ENCODE measurements at places on chromosomes 5 and 9.

- DNase-seq: no peak
Observed at GRCh38 chr9:79256691-79257213, 315.0 kb upstream of the TLE4 start.

DNA sequence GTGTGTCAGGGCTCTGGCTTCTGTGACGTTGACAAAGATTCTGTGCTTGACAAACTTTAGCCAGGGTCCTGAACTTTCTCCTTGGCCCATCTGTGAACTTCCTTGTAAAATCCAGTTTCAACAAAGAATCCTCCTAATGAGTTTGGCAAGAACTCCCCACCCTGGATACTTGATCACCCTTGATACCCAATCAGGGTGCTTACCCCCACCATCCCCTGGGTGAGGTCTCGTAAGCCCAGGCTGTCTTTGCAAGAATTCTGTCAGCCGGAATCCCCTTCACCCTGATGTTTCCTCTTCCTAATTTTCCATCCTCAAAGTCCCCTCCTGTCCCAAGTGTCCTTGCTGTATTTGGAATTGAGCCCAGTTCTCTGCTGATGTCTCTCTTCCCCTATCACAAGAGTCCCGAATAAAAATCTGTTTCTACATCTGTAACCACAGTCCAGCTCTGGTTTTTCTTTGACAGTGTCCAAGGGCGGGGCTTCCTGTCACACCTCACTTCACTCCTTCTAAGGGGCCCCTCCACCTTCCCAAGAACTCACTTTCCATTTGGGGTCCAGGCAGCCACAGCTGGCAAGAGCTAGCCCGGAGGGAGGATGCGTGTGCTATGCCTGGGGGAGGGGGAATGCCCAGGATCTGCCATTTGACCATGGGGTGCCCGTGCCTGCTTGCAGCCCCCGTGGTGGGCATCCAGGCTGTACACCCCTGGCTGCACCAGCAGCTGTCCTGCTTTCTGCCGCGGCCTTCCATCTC, 2.7 kb upstream of the CARD19 start:
- DNase-seq: no peak

GRCh38 chr5:117741655-117742206, 1167.1 kb upstream of the SEMA6A start:
- no peak for DNase-seq

GRCh38 chr5:142544071-142544753, 141.7 kb downstream of the FGF1 start:
- DNase-seq: no peak

- no peak for DNase-seq
Observed at GRCh38 chr9:86591472-86591871, 237.3 kb upstream of the TUT7 start.

- DNase-seq: no peak
Observed at GRCh38 chr5:37787742-37788141, 52.1 kb downstream of the GDNF start.

- DNase-seq: no peak
Observed at GRCh38 chr5:55668356-55668755, 43.8 kb downstream of the SLC38A9 start.

Data from CD4-positive, alpha-beta T cell treated with Interleukin-1 beta for 1 hour (primary cell).